Activated CD4-positive, alpha-beta T cell treated with anti-CD3 and anti-CD28 coated beads, Interleukin-10, Interleukin-2, amounts not matched to agents 100 ng/mL and 50 ng/mL, durations not matched to agents 16 hours and 8 hours (primary cell): ENCODE measurements at places on chromosomes 2 and 18.

DNA sequence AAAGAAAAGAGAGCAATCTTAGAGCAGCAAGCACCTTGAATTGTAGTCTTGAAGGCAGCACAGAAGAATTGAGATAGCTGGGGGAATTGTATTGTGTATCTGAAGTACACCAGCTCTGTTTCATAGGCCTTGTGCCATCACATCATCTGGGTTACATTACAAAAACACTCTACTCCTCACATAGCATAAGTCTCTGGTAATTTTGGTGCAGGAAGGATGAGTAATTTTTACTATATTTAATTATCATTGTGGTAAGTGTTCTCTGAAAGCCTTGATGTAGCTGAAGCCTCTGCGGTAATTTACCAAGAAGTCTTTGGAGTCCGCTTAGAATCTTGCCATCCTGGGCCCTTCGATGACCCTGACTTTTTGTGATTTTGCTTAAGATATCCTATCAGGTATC is 291.1 kb downstream of the ARHGAP15 start:
- DNase-seq, result no peak

GRCh38 chr2:171287036-171287571 is 126.4 kb upstream of the TLK1 start:
- no peak for DNase-seq

DNA sequence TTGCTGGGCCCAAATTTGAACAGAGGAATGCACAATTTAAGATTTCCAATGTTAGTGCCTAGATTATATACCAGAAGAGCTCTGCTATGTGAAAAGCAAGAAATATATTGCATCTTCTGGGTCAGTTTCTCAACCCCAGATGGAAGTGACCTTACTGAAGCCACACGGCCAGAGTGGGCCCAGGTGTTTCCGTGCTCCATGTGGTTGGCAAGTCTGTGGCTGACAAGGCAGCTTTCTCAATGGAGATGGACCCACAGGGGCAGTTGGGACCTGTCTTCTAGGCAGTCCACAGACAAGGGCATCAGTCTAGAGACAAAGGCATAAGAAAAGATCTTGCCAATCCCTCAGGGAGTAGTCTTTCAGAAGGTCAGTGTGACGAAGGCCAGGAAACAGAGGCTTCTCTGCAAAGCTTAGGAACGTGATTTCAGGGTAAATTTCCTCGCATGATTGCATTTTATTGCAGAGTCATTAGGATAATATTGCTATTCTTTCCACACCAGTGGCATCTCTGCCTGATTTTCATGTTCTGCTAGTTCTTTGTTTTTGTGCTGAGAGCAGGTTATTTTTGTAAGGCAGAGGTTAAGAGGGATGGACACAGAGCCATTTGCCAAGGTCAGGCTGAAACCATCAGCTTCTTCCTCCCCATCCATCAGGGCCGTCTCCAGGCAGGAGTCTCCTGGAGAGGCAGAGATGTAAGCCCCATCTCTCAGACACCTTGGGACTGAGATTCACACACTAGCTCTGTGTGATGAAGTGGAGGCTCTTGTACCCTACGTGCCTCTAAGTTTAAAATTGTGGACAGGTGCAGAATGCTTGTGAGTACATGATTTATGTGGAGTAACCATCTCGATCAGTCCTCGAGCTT is 202.1 kb downstream of the ANKRD30B start:
- DNase-seq, result no peak

DNA sequence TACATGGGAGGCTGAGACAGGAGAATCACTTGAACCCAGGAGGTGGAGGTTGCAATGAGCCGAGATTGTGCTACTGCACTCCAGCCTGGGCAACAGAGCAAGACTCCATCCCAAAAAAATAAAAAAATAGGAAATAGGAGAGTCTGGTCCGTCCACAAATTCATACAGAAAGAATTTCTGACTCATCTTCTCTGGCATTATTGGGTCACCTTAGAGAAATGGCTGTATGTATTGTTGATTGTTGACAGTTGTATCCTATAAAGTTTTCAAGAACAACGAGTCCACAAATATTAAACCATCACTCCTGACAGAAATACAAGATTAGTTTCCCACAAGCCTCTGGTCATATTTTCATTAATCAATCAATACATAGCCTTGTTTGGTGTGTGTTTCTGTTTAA is 20.4 kb downstream of the RBM43 start:
- no peak for DNase-seq

- no peak for DNase-seq
These were observed 35.7 kb downstream of the LYPD6 start for GRCh38 chr2:149365931-149366583.

GRCh38 chr2:151808258-151809072 is 19.8 kb downstream of the ARL5A start:
- no peak for DNase-seq

DNA sequence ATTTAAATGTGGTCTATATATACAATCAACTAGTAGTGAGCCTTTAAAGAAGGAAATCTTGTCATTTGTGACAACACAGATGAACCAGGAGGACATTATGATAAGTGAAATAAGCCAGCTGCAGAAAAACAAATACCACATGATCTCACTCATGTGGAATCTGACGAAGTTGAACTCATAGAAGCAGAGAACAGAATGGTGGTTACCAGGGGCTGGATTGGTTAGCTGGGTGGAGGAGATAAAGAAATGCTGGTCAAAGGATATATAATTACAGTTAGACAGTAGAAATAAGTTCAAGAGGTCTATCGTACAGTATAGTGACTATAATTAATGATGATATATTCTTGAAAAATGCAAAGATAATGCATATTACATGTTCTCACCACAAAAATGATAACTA is 267.9 kb downstream of the FBXO15 start:
- no peak for DNase-seq

- no peak for DNase-seq
These were observed 34.0 kb downstream of the BIN1 start for GRCh38 chr2:127072970-127073369.

DNA sequence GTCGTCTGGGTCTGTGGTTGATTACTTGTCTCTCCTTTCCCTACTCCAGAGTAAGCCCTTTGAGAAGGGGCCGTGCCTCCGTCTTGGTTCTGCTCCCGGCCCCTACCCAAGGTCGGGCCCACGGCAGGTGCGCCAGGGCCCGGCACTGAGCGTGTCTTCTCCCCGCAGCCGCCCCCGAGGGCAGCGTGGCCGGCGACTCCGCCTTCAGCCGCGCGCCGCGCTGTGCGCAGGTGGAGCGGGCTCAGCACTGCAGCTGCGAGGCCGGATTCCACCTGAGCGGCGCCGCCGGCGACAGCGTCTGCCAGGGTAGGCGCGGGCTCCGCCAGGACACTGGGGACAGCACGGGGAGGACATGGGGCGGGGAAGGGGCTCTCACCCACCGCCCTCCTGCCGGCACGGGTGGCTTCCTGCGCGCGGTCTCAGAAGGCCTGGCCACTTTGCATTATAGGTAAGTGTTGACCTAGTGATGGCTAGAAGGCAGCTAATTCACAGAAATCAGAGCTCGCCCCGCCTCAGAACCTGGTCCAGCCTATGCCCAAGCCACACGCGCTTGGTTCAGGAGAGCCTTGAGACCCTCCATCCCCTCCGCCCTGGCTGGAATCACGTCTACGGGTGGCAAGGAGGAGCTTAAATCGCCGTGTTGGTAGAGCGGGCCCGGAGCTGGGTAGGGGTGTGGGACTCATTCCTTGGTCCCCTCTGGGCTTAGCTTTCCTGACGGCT is 43.5 kb downstream of the FBLN7 start:
- DNase-seq, result peak; percentile 57

- no peak for DNase-seq
These were observed 136.5 kb upstream of the STK17B start for GRCh38 chr2:196307775-196308305.

- DNase-seq, result no peak
These were observed 137.6 kb downstream of the CERS6 start for GRCh38 chr2:168593713-168594112.

GRCh38 chr2:174593574-174594203 is 3.9 kb downstream of the WIPF1 start:
- peak; percentile 92 for DNase-seq

DNA sequence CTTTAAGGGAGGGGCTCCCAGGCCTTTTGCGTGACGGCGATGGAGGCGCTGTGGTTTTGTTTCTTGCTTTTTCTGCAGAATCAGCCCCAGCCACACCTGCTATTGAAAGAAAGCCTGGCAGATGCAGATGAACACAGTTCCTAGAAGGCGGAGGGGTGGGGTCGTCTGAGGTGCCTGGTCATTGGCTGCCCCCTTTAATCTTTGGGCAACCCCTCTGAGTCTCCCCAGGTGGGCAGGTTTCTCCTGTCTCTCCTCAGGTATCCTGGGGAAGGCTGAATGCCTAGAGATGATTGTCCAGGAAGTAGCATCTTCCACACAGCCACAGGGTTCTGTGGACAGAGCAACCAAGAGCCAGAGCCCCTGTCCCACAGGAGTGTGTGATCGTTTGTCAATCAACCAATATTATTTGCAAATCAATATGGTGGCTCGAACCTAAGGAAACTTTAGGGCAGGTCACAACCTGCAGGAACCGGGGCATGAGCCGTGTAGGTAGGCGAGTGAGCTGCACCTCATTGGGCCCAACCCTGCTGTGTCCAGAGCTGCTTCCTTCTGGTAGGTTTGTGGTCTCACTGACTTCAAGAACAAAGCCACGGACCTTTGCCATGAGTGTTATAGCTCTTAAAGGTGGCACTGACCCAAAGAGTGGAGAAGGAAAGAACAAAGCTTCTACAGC is 104.3 kb downstream of the NDUFA10 start:
- DNase-seq, result no peak

- peak; percentile 50 for DNase-seq
These were observed 155.0 kb downstream of the ARHGAP15 start for GRCh38 chr2:143284087-143284675.

DNA sequence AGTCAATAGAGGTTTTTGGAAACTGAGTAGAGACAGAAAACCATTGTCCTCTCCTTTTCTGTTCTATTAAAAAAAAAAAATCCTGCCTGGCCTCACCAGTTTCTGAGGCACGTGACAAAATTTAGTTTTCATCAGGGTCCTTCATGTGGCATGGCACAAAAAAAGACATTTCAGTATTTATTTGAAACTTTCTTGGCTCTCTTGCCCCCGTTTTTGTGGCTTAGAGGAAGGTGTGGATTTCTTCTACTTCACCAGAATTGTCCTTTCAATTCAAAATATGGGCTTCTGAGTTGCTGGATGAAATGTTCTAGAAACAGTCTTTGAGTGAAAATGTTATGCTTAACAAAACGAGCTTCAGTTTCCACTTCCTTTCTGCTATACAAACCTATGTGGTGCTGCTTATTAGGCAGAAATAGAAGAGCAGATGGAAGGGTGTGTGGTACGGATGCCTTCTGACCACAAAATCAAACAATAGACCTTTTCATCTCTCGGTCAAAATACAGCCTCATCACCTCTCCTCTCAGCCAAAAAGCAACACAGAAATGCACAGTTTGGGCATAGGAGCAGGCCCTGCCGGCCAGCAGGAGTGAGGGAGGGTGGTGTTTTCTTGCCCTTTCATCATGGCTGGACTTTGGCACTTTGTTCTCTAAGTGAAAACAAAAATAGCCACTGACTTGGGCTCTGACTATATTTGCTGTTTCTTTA is 89.2 kb downstream of the SH3RF3 start:
- DNase-seq, result peak; percentile 9

- DNase-seq, result no peak
These were observed 109.4 kb downstream of the SPTBN1 start for GRCh38 chr2:54565551-54565950.

GRCh38 chr2:17571681-17572080 is 31.2 kb downstream of the VSNL1 start:
- no peak for DNase-seq

- no peak for DNase-seq
These were observed 221.0 kb upstream of the MMADHC start for GRCh38 chr2:149808556-149808955.

- DNase-seq, result no peak
These were observed 141.1 kb downstream of the NCOA1 start for GRCh38 chr2:24632172-24632571.

DNA sequence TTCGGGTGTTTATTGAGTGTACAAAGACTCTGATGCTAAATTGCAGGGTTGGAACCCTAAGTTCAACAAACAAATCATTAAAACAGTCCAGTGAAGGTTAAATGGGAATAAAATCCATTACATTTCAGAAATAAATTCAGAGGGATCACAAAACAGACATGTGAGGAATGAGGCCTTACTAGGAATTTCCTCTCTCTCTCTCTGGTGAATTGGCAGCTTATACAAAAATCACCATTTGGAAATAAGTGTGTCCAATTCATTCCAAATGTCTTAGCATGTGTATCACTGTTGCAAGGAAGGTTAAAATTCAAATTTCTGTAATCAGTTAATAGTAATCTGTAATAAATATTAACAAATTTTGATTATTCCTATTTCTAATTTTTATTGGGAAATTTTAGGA is 228.6 kb upstream of the PXDN start:
- no peak for DNase-seq

DNA sequence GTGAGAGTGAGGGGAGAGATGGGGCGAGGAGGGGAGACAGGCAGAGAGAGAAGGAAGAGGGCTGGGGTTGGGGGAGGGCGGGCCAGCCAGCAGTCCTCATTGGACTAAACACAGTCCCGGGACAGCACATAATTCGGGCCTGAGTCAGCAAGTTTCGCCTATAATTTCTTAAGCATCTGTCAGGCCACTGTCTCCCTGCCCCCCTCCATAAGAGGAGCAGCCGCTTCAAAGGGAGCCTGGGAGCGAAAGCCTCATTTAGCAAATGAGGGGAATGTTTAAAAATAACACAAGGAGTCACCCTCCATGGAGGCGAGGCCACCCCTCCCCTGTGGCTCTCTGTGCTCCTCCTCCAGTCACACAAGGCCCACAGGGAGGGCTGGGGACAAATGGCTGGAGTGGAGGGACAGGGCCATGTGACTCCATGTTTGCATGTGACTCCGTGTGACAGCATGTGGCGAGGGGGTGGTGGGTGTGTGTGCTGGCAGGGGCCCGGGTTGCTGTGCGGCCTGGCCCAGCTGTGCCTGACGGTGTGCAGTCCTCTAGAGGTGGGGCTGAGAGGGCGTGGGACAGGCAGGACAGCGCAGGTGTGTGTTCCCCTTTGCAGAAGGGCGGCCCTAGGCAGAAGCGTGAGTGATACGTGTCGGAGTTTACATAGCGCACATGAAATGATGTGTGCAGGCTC is 162.4 kb downstream of the CELF4 start:
- no peak for DNase-seq

GRCh38 chr2:230827774-230828271 is 36.9 kb upstream of the ITM2C start:
- DNase-seq, result no peak

GRCh38 chr2:101558740-101559525 is 84.0 kb upstream of the RFX8 start:
- no peak for DNase-seq

- no peak for DNase-seq
These were observed 392.7 kb upstream of the SLC8A1 start for GRCh38 chr2:40844353-40845277.

- DNase-seq, result no peak
These were observed 303.1 kb downstream of the GPD2 start for GRCh38 chr2:156739301-156739700.

GRCh38 chr2:226073496-226074160 is 674.1 kb downstream of the NYAP2 start:
- DNase-seq, result no peak

- DNase-seq, result no peak
These were observed 64.7 kb upstream of the SERTAD2 start for GRCh38 chr2:64718250-64718885.

GRCh38 chr2:46010925-46011490 is 286.2 kb upstream of the EPAS1 start:
- peak; percentile 61 for DNase-seq

- peak; percentile 48 for DNase-seq
These were observed 239.9 kb downstream of the MTX2 start for GRCh38 chr2:176508984-176509740.

GRCh38 chr2:216650626-216651257 is 17.5 kb downstream of the IGFBP2 start:
- no peak for DNase-seq

GRCh38 chr2:213252206-213252605 is 32.1 kb upstream of the SPAG16 start:
- DNase-seq, result no peak
